CD4-positive, alpha-beta T cell treated with Interferon gamma for 1 hour (primary cell): ENCODE measurements at places on chromosomes 6 and 20.

DNA sequence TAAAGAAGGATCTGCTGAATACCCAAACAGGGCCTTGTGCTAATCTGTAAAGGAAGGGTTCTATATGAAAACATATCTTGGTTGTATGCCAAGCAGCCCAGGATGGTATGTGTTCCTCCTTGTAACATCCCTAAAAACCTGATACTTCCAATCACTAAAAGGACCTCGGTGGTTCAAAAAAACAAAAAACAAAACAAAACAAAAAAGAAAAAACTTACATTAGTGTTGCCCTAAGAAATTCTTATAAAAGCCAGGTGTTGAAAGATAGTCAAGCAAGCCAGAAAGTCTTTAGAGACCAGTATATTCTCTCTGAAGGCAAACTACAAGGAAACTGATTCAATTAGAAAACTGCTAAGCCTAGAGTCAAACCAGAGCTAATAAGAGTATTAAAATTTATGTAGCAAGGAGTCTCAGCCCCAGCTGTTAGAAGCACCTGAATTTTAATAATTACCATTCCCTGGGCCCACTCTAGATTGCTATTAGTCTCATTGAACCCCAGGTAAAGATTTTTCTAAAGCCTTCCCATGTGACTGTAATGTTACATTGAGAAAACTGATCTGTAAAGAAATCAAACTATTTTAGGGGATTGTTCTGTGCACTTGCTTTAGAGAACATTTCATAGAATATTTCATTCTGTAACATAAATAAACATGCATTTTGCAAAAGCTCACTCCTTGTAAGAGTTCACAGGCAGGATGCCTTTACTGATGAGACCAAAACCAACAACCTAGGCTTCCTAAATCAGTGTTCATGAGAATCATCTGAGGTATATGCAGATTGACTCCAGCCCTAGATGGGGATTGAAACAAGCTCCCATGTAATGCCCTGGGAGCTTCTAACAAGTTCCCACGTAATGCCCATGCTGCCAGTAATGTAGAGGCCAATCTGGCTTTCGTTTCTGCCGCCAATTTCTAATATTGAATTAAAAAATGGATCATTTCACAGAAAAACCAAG is 95.2 kb upstream of the BTN3A2 start:
- DNase-seq: no peak

DNA sequence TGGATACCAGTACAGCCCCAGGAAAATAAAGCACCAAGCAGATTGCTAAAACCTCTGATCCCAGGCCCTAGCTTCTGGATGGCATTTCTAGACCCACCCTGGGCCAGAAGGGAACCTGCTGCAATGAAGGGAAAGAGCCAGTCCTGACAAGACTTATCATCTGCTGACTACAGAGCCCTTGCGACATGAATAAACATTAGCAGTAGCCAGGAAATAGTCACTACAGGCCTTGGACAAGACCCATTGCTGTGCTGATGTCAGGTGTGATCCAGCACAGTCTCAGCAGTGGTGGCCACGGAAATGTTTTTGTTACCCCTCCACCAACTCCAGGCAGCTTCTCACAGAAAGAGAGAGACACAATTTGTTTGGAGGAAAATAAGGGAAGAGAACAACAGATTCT is 399.3 kb downstream of the HAO1 start:
- no peak for DNase-seq

- DNase-seq: no peak
Measured at GRCh38 chr6:38533064-38533463, 106.7 kb downstream of the BTBD9 start.

GRCh38 chr6:89834884-89835792 is 5.5 kb downstream of the CASP8AP2 start:
- peak; percentile 50 for DNase-seq

- no peak for DNase-seq
Measured at GRCh38 chr6:144007478-144008119, 460 bp downstream of the PLAGL1 start.

DNA sequence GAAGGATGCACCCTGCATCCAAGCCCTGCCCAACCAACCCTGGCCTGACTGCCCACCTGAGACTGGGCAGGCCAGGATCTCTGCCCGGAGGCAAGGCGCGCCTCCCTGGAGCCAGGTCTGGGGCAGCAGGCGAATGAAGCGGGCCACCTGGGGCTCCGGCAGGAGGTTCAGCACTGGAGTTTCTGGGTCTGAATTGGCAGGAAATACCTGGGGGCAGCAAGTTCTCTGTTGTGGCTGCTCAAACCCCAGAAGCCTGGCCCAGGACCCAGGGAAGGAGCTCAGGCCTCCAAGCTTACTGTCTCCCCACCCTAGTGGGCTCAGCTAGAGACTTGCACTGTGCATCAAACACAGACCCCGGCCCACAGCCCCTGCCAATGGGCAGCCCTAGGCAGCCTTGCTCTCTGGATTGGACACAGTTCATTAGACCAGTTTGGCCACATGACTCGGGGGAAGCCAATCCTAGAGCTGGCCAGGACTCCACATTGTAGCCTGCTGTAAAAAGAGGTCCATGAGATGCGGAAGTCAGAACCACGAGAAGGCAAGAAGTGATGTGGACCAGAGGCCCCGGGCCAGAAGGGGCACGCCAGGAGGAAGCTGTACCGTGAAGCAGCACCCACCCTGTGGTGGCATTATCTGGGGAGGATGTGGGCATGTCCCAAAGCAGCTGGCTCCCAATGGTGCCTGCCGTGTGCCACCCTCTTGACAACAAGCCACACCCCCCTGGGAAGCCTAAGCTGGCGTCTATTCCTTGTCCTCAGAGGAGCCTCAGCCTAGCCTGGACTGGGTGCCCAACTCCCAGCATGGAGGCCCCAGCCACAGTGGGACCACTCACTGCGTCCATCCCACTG is 3.1 kb downstream of the CPXM1 start:
- DNase-seq: no peak

DNA sequence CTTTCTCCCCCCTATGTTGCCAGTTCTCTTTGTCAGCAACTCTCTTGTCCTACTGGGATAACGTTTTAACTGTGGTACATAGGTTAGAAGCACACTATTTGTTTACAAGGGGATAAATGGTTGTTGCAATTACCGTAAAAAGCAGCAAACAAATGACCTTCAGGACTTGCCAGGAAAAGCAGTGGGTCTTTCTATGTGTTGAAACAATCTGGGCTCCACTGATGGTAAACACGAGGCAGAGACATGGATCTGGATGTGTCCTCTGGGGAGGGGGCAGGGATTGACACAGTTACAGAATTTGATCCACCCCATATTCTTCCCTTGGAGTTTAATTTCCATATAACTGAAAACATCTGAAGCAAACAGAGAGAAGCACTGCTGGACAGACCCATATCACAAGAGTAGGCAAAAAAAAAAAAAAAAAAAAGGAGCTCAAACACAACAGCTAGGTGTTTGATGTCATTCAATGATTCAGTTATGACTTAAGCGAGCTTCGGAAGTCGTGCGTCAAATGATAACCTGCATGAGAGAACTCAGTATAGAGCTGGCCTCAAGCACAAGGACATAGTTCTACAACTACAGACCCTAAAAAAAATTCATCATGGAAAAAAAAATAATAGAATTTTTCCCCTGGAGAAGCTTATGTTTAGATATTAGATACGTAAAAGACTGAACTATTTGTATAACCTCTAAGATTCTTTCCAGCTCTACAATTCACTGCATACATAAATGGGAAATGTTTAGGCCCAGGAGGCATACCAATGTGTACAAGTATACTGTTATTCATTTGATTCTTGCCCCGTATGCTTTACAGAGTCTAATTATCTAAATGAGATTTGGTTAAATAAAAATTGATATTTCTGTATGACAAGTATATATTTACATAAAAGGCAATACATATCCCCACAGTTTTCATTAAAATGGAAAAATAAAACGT is 127.7 kb downstream of the ALDH8A1 start:
- no peak for DNase-seq

GRCh38 chr6:45808042-45808645 is 207.5 kb downstream of the CLIC5 start:
- DNase-seq: no peak

DNA sequence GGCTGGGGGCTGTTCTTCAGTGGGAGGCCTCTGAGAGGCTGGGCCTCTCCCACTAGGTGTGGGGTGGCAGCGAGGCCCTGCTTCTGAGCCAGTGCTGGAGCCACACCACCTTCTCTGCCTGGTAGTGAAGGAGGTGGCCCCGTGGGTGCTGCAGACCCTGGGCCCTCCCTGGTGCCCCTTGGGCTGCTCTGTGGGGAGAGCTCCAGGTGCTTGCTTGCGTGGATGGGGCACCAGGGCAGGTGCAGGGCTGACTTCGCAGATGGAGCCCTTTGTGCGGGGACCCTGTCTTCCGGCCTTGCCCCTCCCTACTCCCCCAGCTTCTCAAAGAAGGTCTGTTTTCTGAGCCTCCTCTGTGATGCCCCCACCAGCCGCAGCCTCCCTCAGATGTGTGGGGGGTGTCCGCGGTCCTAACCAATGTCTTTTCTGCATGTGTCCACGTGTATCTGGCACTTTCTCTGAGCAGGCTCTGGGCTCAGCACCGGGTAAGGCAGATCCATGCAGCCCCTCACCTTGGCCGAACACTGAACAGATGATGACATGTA is 17.2 kb upstream of the MYT1 start:
- DNase-seq: no peak

GRCh38 chr20:52800734-52801627 is 171.2 kb upstream of the TSHZ2 start:
- DNase-seq: no peak

DNA sequence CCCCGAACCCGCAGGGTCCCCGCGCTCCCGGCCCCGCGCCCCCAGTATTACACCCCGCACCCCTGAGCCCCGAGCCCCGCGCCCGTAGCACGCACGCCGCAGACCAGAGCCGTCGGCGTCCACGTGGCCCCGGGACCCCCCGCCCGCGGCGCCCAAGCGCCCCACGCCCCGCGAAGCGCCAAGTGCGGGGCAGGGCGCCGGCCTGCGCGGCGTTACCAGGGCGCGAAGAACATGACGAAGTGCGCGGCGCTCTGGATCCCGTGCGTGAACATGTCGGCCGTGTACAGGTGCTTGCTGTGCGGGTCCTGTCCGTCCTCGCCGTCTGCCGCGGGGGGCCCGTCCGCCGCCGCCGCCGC is 312 bp downstream of the TXNDC5 start:
- no peak for DNase-seq

- DNase-seq: no peak
Measured at GRCh38 chr6:108528878-108529277, 31.8 kb upstream of the FOXO3 start.

DNA sequence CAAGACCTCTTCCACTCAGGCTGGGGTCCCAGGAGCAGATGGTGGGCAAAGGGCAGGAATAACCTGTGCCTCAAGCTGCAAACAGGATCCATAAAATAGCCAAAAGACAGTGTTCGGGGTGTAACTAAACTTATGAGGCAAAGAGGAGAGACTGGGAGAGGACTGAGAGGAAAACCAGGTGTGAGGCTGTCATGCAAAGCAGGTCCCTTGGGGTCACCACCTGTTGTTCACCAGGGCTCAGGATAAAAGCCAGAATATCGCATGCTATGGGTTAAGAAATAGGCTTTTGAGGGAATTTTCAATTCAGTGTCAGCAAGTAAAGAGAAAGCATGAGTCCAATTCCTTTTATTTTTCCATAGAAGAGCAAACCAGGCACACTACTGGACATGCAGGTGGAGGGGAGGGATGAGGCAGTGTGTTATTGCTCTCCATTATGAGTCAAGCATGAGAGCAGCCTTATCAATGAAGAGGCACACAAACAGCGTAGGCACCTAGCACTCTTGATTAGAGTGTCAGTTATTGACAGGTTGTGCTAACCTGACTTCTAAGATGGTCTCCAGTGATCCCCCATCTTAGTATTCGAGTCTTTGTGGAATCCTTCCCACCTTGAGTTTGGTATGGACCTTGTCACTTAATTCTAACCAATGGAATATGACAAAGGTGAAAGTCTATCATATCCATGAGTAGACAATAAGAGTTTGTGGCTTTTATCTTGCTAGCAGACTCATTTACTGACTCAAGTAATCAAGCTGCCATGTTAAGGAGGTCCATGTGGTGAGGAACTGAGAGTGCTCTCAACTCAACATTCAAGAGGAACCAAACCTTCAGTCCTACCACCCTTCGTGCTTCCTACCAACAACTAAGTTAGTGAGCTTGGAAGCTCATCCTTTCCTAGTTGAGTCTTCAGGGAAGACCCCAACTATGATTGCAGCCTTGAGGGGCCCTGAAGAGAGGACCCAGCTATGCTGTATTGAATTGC is 18.8 kb downstream of the HLA-E start:
- no peak for DNase-seq

DNA sequence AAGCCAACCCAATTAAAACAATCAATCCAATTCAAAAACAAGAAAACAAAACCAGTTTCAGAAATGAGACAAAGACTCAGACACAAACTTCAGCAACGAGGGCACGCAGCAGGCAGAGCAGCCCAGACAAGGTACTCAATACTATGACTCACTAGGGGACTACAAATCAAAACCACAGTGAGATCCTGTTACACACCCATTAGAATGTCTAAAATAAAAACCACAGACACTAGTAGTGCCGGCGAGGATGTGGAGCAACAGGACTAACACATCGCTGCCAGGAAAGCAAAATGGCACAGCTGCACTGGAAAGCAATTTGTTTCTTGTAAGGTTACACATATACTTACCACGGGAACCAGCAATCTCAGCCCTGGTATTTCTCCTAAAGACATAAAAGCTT is 28.4 kb upstream of the MAS1L start:
- no peak for DNase-seq

DNA sequence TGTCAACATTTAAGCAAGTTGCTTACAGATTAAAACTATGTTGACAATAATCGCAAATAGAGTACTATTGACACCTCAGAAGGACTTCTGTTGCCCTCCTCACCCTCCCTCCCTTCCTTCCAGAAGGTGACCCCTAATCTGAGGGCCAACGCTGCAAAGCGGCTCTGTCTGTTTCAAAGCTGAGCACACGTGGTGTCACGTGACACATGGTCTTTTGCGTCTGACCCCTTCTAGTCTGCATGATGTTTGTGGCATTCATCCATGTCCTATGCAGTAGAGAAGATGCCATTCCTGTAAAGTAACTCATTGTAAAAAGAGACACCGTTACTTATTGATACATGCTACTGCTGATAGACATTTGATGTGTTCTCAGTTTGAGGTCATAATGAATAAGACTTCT is 182.3 kb downstream of the THBS2 start:
- no peak for DNase-seq

DNA sequence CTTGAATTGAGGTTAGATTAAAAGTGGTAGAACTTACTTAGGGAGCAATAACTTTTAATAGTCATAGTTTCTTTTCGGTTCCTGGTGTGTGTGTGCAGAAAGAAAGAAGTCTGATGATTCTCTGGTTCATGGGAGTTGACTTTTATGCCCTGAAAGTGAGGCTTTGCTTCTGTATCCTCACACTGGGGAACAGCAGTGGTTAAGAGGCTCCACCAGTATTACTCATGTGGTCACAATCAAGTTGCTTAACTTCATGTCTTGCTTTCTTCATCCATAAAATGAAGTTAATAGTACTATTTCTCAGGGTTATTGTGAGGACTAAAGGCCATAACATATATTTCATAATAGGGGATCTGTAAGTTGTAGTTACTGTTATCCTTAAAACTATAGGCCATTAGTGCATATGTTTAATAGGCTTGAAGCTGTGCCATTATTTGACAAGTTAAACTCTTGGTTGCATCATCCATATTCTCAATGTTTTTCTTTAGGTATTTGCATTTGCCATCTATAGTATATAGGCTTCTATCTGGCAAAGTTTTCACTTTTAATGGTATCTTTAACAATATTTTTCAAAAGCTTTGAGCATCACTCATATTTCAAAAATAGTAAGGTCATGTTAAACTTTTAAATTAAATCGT is 262.4 kb downstream of the PLCB1 start:
- DNase-seq: peak; percentile 14

- DNase-seq: no peak
Measured at GRCh38 chr6:15356179-15356578, 110.3 kb downstream of the JARID2 start.

GRCh38 chr20:62707921-62708521 is 615 bp upstream of the NTSR1 start:
- DNase-seq: no peak

GRCh38 chr6:114346451-114346850 is 3.6 kb upstream of the HS3ST5 start:
- DNase-seq: no peak
